ENCODE measurements at places on chromosomes 7 and 10. TPM values are rescaled to one million over a fixed set of nuclear protein-coding genes. Genes with fewer than 3 reads are reported as not detected.
A peak's percentile ranks its signal among the peaks of the same experiment; 100 is the strongest.

DNA sequence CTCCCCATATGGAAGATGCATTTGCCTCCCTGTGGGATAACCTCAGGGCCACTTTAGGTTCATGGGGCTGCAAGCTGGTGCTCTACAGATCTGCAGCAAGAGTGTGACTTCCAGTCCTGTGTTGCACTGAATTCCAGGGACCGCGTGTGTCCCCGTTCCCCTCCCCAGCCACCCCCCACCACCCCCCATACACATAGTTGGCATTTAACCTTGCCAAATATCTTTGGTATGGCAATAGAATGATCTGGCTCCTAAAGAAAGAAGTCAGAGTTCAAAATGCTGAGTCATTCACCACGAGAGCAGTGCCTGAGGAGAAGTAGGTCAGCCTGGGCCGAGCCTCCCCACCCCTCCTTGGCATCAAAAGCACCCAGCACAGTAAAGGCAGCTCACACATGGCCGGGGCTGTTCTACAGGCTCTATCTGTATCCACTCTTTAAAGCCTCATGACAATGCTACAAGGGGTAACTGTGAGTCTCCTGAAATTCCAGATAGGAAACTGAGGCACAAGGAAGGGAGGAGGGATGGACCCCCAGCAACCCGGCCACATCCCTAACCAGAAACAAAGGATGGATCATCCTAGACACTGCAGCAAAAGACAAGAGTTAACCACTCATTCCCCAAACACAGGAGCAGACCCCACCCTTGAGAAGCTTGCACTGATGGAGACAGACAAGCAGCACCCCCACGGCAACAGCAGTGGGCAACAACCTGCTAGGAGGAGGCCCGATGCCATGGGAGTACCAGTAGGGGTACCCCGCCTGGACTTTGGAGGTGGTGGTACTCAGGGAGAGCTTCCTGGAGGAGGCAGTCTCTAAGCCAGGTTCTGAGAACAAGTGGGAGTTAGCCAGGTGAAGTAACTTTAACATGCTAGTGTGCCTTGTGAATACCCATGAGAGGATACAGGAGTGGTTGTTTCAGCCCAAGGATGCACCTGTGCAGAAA lies 70.3 kb upstream of the NANOS1 start:
- peak; percentile 35 for DNase-seq
- no peaks in the 10 kb centered on the region for H3K4me1 ChIP-seq
- no peak overlapping the region for H3K4me3 ChIP-seq
- H3K36me3 ChIP-seq: no peaks in the 10 kb centered on the region
- H3K27me3 ChIP-seq: no peaks in the 10 kb centered on the region

DNA sequence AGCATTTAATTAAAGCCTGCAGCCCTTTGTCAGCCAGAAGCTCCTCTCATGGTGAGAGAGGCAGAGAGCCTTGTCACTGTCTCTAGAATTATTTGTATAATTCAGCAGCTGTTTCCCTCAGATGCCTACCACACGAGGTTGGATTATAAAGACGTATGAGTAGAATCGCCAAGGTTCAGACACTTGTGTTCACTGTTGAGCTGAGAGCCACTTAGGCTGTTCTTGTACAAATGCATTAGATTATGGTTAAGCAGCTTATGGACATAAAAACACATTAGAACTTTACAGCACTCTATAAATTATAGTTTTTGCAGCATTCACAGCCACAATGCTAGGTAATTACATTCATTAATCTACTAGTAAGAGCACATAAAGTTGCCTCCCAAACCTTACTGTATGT lies 282.6 kb downstream of the AUTS2 start:
- no peaks in the 10 kb centered on the region for H3K36me3 ChIP-seq
- H3K4me1 ChIP-seq: no peaks in the 10 kb centered on the region
- no peak overlapping the region for H3K4me3 ChIP-seq

- no peak overlapping the region for H3K27ac ChIP-seq
- H3K4me1 ChIP-seq: peaks cover 15% of the 10 kb centered on the region
- no peak for DNase-seq
- no peak overlapping the region for H3K4me3 ChIP-seq
- H3K27me3 ChIP-seq: no peaks in the 10 kb centered on the region
Observed at GRCh38 chr7:11538751-11539299, 293.2 kb downstream of the THSD7A start.

- no peak for DNase-seq
- no peaks in the 10 kb centered on the region for H3K36me3 ChIP-seq
- no peaks in the 10 kb centered on the region for H3K27me3 ChIP-seq
- H3K4me1 ChIP-seq: no peaks in the 10 kb centered on the region
Observed at GRCh38 chr10:132884041-132884440, 58.3 kb downstream of the CFAP46 start.

DNA sequence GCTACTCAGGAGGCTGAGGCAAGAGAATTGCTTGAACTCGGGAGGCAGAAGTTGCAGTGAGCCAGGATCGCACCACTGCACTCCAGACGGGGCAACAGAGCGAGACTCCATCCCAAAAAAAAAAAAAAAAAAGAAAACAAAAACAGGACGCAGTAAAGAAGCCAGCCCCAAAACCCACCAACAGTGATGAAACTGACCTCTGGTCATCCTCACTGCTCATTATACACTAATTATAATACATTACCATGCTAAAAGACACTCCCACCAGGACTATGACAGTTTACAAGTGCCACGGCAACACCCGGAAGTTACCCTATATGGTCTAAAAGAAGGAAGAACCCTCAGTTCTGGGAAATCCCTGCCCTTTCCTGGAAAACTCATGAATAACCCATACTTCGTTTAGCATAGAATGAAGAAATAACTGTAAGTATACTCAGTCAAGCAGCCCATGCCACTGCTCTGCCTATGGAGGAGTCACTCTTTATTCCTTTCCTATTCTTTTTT lies 40.0 kb upstream of the EIF4H start:
- no peaks in the 10 kb centered on the region for H3K27me3 ChIP-seq
- no peak overlapping the region for H3K4me3 ChIP-seq
- no peaks in the 10 kb centered on the region for H3K36me3 ChIP-seq
- peak overlapping the region; percentile 70 for H3K27ac ChIP-seq

- peaks cover 7% of the 10 kb centered on the region for H3K4me1 ChIP-seq
- no peak overlapping the region for H3K4me3 ChIP-seq
- no peaks in the 10 kb centered on the region for H3K36me3 ChIP-seq
- H3K27me3 ChIP-seq: no peaks in the 10 kb centered on the region
Observed at GRCh38 chr7:143279186-143280098, 5.3 kb upstream of the TMEM139 start.

DNA sequence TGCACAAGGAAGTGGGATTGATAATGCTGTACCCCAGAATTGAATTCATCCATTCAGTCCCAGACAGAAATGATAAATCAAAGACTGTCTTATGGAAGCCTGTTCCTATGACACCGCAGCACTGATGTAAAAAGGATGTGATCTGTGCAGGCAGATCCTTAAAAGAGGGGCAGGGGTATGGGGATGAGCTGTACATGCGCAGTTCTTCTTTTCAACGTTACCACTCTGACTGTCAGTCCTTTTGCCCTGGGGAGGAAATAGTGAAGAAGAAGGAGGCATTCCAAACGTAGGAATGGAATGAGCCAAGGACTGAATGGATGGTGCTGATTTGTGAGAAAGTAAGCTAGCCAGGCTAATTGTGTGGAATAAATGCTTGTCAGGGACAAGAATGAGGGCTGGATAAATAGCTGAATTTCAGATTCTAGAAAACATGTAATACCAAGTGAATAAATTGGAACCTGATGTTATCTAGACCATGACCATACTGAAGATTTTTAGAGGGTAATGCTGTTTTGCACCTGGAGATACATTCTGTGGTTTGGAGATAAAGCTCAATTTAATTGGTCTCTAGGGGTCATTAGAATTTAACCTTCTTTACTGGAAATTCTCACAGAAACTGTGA lies 509.3 kb downstream of the SORCS3 start:
- DNase-seq: no peak
- no peaks in the 10 kb centered on the region for H3K36me3 ChIP-seq
- H3K27me3 ChIP-seq: no peaks in the 10 kb centered on the region
- H3K4me3 ChIP-seq: no peak overlapping the region
- no peak overlapping the region for H3K27ac ChIP-seq

DNA sequence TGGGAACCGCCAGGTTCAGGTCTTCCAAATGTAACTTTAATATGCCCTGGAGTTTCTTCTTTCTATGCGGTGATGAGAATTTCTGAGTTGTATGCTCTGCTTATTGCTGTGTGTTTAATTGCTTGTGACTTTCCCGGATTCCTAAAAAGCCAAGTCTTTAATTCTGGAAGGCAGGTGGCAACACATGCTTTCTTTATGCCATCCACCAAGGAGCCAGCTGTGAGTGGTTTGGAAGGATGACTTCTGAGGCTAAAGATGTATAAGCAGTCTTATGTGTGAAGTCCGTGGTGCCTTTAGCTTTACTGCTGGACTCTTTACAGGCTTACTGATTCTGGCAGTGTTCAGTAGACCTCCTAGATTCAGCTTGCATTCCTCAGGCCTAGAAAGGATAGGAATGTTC lies 3.1 kb downstream of the SDK1 start:
- no peak overlapping the region for H3K4me3 ChIP-seq
- H3K4me1 ChIP-seq: peaks cover 16% of the 10 kb centered on the region
- H3K27ac ChIP-seq: no peak overlapping the region
- no peak for DNase-seq
- H3K36me3 ChIP-seq: no peaks in the 10 kb centered on the region

GRCh38 chr7:117784315-117784714 lies 88.9 kb downstream of the CTTNBP2 start:
- no peak for DNase-seq
- no peaks in the 10 kb centered on the region for H3K4me1 ChIP-seq
- no peaks in the 10 kb centered on the region for H3K27me3 ChIP-seq
- no peak overlapping the region for H3K4me3 ChIP-seq
- H3K27ac ChIP-seq: no peak overlapping the region

DNA sequence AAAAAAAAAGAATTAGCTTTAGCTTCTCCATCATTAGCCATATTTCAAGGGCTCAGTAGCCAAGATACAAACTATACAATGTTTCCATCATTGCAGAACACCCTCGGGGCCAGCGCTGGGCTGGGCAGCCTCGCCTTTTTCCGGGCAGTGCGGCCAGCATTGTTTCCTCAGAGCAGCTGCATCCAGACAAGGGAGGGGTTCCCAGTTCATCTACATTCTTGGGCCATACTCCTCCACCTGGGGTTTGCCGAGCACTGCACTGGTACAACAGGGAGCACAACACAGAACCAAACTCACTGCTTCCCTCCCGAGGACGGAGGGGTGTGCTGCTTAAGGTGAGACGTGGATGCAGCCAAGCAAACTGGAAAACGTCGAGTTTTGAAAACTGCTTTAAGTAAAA lies 2.4 kb upstream of the PKD1L1 start:
- H3K36me3 ChIP-seq: no peaks in the 10 kb centered on the region
- H3K4me1 ChIP-seq: peaks cover 5% of the 10 kb centered on the region
- no peak overlapping the region for H3K4me3 ChIP-seq
- DNase-seq: no peak
- peak overlapping the region; percentile 51 for H3K27ac ChIP-seq
- H3K27me3 ChIP-seq: no peaks in the 10 kb centered on the region

DNA sequence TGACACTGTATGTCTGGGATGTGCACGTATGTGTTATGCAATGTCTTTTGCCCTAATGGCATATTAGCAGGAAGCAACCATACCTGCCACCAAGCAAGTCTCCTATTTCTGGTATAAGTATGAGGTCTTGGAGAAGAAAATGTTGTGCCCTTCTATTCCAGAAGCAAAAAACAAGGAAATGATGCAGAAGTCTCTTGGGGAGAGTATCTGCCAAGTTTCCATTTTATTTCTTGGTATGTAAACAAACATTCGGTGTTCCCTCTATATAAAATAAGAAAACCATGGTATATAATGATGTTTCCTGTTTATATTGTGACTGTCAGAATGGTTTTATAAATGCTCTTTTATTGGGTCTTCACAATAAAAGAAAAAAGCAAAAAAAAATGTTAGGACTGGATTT lies 19.3 kb upstream of the MYO3A start:
- DNase-seq: no peak
- H3K36me3 ChIP-seq: no peaks in the 10 kb centered on the region
- no peaks in the 10 kb centered on the region for H3K4me1 ChIP-seq
- no peak overlapping the region for H3K27ac ChIP-seq
- no peak overlapping the region for H3K4me3 ChIP-seq

DNA sequence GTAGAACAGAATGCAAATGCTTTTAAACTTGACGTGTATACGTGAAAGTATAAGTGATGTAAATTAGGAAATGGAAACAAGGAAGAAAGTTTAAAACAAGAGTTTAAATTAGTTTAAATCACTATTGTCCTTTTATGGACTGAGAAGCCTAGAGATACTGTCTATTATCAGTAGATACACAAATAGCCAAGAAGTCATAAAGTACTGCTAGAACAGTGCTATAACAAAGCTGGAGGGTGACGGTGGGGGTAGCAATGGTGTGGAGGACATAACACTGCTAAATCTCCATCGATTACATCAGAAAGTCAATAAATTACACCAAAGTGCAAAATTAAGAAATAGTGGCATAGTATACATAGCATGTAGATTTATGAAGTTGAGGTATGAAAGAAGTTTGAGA lies 50.1 kb upstream of the CAV2 start:
- no peak overlapping the region for H3K4me3 ChIP-seq
- H3K4me1 ChIP-seq: no peaks in the 10 kb centered on the region
- no peaks in the 10 kb centered on the region for H3K36me3 ChIP-seq
- no peaks in the 10 kb centered on the region for H3K27me3 ChIP-seq
- no peak for DNase-seq
- no peak overlapping the region for H3K27ac ChIP-seq

DNA sequence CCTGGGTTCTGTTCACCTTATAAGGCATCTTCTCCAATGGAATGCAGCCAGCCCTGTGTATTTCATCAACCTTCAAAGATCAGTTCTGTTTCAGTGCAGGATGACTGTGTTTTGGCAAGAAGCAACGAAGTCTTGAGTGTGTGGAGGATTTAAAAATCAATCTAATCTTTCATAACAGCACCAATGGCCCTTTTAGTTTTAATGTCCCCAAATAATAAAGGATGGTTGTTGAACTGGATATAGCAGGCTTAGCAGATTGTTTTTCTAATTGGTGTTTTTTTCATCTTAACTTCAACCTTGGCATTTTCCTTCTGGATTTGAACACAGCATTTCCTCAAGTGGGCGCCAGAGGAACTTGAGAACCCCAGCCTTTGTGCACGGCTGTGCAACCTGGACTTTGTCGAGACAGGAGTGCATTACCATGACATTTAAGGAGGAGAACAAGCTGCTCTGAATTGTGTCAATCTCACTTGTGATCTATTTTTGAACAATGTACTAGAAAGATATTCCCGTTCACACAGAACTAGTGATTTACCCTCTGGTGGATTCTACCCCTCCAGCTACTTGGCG lies 313.3 kb upstream of the AKR1E2 start:
- H3K27me3 ChIP-seq: no peaks in the 10 kb centered on the region
- DNase-seq: peak; percentile 44
- H3K4me1 ChIP-seq: peaks cover 5% of the 10 kb centered on the region

Gene UTF1
- not detected for polyA plus RNA-seq
